ENCODE measurements at places on chromosomes 2 and 18.

DNA sequence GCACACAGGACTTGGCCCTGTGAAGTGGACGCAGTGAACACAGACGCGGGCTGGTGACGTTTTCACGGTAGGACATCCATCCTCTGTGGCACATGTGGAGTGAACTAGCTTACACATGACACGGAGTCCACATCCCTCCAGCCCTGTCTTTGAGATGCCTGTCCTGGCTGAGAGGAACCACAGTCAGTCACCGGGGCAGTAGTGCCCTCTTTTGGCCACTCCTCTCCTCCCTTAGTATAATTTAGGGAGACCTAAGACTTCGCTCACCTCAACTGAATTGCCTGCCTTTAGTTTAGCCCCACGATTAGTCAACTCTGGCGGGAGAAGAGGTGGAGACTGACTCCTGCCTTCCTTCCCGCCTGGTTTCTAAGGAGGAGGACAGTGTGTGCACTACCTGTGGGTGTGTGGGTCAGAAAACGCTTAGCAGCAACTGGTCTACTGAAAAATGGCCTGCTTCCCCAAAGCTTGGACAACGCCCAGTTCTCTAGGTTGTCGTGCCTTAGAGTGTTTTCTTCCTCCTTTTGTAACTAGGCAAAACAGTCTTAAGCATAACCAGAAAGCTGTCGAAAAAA is 70.6 kb downstream of the MBP start:
- DNase-seq = no peak

DNA sequence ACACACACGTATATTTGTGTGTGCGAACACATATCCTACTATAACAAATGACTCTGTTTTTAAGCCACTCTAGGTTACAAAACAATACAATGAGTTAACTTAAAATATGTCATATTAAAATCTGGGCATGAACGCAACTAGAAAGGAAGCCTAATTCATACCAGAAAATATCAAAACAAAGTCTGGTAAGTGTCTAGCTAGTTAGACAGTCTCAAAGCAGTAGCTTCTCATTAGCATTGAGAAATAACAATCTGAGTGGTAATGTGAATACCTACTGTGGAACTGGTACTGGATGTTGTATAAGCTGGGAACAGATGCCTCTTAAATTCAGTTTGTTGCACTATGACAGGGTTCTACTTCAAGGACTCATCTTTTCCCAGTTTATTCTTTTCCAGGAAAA is 32.5 kb upstream of the WIPF1 start:
- DNase-seq = no peak

DNA sequence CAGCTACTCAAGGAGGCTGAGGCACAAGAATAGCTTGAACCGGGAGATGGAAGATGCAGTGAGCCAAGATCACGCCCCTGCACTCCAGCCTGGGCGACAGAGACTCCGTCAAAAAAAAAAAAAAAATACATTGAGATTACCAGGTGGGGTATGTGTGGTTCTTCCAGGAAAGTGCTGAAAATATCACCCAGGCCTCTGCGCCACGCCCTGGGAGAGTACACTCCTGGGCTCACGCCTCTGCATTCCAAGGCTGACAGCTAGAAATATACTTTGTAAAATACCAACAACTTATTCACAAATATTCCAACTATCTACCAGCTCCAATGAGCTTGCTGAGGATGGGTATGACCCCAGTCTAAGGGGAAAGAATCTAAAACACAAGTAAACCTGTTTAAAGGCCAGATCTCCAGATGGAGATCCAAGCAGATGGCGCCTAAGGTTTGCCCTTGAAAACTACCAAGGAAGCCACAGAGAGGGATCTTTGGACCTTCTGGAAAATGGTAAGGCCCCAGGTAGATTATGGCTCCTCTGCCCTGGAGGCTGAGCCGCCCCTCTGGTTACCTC is 21.6 kb upstream of the B3GNT7 start:
- no peak for DNase-seq

- DNase-seq = peak; percentile 62
Measured at GRCh38 chr2:203804070-203804469, 63.5 kb upstream of the CTLA4 start.

DNA sequence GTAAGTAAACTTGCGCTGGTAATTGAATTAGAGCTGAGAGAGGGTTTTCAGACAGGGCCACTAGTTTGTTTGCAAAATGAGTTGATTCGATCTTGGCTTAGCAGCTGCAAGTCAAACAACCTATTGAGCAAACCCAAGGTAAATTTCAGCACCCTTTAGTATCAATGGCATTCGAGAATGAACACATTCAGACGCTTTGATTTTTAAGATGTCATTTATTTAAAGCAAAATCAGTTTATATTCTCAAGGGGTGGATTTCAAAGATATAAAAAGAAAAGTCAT is 44.2 kb downstream of the TGIF1 start:
- DNase-seq = no peak

DNA sequence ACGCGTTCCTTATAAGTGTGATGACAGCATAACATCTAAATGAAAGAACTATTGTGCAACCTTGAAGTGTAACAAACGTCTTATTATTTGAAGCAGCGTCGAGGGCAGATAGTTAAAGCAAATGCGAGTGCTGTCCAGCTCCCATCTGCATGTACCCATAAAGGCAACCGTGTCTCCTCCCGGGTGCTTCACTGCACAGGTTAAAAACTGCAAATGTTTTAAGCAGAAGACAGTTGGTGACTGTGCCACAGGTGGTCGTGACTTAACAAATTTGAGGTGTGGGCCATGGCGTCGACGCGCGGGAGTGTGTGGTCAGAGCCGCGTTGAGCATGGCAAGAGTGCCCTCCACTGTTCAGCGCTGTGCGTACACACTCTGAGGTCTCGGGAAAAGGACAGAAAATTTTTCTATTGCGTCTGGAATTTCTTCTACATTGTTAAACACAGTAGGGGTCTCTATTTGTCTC is 6.4 kb downstream of the SALL3 start:
- peak; percentile 3 for DNase-seq

DNA sequence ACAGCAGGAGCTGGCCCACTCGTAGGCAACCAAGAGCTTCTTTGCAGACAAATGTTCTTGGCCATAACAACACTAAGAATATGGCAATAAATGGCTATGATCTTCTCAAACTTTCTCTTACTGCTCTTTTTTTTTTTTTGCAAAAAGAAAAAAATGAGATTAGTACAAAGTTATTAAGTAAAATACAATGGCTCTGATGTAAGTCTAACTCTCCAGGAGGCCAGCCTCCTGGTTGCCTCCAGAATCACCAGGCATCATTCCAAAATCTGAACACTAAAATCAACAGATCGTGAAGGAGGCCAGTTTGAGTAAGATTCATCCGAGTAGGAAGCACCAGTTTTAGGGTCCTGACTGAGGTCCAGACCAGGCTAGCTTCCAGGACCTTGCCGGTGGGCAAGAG is 20.8 kb upstream of the FIGN start:
- no peak for DNase-seq

GRCh38 chr18:39184176-39184575 is 1618.6 kb upstream of the CELF4 start:
- DNase-seq = no peak

DNA sequence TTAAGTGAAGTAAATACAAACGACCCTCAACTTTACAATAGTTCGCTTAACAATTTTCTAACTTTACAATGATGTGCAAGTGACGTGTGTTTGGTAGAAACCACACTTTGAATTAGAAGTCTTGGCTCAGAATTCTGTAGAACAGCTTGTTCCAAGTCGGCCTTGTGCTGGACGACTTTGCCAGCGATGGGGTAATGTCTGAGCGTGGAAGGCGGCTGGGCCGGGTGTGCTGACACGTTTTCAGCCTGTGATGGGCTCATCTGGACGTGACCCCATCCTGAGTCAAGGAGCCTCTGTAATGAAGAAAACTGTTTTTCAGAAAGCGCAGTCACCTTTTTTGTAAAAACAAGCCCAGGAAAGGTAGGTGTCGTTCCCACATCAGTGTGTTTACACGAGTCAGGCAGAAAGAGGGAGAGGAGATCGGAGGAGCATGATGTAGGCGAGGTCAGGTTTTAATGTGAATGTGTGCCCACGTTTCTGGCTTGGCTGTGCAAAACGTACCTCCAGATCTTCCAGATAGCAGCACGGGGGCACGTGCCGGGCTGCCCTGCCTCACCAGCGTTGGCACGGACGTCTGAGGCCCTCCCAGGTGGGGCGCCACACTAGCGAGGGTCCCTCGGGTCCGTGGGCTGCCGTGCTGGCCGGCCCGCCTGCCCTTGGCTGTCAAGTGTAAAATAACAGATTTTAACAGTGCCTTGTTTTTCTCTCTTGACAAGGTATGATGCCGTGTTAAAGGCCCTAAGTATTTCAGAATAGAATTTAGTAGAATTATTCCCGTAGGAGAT is 54.6 kb downstream of the CTDP1 start:
- no peak for DNase-seq

DNA sequence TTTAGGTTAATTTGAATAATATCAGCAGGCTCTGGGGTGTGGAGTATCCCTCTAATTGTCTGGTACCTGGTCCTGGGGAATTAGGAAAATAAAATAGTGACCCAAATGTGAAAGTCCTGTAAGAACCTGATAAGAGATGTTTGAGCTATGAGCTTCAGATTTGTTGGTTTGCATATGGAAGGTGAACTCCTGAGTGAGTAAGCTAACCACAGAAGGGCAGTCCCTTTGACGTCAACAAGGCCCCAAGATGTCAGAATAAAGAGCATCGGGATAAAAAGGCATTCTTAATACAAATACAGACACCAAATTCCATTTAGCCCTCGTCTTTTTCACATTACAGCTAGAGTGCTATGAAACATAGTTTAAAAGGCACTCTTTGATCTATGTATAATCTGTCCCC is 1366.3 kb upstream of the TMEFF2 start:
- DNase-seq = no peak

- no peak for DNase-seq
Measured at GRCh38 chr2:198611201-198611600, 806.8 kb downstream of the PLCL1 start.

DNA sequence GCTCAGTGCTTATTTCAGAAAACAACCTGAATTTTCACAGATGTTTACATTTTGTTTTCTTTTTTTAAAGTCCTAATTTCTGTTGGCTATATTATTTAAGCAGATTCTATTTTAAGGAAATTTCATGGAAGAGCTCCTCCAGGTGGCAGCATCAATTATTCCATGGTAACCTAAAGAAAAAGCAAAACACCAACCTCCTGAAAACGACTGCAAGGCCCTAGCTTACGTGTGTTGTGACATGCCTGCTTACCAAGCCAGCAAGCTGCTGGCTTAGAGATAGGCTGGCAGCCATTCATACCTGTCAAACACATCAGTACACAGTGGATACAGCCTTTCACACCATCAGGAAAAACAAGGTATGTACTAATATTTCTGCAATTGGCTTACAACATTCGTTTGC is 64.9 kb downstream of the LPIN2 start:
- peak; percentile 26 for DNase-seq

DNA sequence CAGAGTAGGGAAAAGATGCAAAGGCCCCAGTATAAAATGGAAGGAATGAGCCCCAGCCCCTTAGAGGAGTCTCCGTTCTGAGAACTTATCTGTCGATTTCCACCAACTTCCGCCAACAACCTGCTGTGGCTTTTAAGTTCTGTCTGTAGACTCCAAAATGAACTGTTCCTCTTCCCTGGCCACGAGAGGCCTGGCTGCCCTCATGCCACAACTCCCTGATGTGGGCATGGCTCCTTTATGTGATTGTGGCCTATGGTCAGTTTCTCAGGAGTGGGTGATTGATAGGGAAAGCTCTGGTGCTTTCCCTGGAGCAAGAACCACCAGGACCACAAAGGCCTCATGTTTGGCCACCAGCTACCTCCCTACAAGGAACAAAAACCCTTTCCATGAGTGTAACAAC is 18.8 kb upstream of the CD207 start:
- no peak for DNase-seq

DNA sequence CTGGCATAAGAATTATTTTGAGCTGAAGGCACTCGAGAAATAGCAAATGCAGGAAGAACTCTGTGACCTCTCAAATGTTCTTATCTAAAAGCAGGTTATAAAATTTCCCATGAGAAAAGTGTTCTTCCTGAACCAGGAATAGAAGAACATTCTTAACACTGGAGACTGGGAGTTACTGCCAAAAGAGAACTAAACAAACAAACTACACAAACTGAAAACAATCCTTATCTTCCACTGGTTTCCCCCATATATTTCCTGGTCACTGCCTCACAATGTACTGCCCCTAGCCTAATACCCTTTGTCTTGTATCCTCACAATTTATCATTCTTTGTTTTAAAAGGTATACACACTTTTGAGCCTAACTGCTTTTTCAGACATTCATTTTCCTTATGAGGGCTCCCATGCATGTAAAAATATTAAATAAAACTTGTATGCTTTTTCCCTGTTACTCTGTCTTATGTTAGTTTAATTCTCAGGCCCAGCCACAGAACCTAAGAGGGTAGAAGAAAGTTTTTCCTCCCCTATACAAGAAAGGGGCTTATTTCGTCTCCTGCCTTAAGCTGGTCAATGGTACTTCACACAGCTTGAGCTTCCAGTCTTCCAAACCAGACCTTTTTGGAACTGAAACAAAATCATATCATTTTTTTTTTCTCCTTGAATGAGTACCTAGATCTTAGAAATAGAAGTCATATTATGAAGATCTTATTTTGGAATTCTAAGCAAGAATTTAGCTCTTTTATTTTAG is 110.6 kb downstream of the MSTN start:
- no peak for DNase-seq

- DNase-seq = no peak
Measured at GRCh38 chr2:71067567-71068217, 756 bp upstream of the NAGK start.

- DNase-seq = no peak
Measured at GRCh38 chr2:85830645-85831044, 58.1 kb downstream of the ST3GAL5 start.

DNA sequence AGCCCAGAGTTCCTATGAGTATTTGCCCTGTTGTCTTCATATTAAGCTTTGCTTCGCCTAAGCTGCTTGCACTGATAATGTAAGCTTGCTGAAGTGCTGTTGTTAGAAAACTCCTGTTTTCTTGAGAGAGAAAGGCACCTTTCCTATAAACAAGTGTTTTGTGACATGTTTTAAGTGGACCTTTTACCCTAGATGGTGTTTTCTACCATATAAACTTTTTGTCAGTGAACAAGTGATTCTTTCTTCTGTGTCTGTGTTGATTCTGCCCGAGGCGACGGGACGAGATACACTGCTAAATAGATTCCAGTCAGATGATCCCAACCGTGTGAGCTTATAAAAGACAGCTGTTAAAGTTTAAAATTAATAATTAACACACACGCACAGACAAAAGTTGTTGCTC is 24.1 kb downstream of the CABLES1 start:
- DNase-seq = no peak

GRCh38 chr2:157324331-157324843 is 1.2 kb downstream of the ERMN start:
- DNase-seq = no peak

GRCh38 chr2:151260573-151261230 is 961 bp downstream of the RBM43 start:
- no peak for DNase-seq

- DNase-seq = no peak
Measured at GRCh38 chr2:200172944-200173581, 133.4 kb upstream of the SPATS2L start.
